Activated CD4-positive, CD25-positive, alpha-beta regulatory T cell treated with anti-CD3 and anti-CD28 coated beads, Interleukin-2, amount 50 U/mL, for 72 hours (primary cell): ENCODE measurements at places on chromosomes 6 and 20.

GRCh38 chr6:15257357-15258132, 11.7 kb downstream of the JARID2 start:
- DNase-seq: no peak

DNA sequence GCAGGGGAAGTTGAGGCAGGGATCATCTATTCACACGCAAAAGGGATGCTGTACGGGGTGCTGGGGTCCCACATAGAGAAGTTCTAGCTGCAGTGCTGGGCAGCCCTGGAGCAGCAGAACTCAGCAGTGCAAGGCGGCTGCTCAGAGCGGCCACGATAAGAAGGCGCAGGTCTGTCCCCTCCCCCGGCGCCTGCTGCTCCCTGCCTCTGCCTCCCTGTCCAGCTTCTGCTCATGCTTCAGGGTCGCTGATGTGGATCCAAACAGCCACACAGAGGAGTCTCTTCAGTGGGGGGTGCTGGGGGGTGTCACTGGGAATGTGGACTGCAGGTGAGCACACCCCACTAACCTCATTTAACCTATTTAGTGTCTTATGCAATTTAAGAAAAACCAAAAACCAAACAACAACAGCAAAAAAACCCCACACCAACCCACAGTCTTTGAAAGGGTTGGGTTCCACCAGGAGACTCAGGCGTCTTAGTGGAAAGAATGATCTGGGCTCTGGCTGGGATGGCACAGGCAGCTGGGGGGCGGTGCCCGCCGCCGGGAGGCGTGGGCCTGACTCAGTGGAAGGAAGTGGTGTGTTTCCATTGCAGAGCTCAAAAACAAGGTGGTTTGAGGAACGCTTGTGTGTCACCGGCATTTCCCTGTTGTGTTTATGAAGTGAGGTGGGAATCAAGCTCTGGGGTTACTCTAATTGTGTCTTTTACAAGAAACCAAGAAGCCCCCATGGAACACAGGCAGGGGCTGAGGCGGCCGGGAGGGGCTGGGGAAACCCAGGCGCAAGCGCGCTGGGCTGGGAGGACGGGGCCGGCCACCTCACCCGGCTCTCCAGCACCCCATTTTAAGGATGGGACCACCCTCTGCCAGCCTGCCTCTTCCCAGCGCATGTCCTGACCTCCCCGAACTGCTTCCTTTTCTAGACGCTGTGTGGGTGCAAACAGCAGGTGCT, 55.1 kb downstream of the IRF4 start:
- DNase-seq: peak; percentile 82

- no peak for DNase-seq
These were observed 39.6 kb upstream of the MDFI start for GRCh38 chr6:41598670-41599014.

- DNase-seq: no peak
These were observed 246.7 kb downstream of the DLL1 start for GRCh38 chr6:170043881-170044790.

DNA sequence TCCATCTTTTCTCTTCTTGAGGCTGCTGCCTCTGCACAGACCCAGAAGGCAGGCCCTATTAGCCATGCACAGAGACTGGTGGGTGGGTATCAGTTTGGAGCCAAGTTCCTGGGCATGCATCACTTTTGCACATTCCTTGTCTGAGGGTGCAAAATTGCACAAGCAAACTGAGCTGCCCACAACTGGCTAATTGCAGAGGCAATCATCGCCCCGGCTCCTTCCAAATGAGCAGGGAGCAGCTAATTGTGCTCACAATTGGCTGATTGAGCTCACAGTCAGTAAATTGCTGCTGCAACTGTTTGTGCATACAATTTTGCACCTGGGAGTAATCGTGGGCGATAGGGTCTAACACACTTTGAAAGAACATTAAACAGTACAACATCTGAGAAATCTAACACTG, 511.4 kb downstream of the DHX35 start:
- DNase-seq: no peak

- no peak for DNase-seq
These were observed 79.3 kb downstream of the TBC1D7 start for GRCh38 chr6:13248994-13249393.

DNA sequence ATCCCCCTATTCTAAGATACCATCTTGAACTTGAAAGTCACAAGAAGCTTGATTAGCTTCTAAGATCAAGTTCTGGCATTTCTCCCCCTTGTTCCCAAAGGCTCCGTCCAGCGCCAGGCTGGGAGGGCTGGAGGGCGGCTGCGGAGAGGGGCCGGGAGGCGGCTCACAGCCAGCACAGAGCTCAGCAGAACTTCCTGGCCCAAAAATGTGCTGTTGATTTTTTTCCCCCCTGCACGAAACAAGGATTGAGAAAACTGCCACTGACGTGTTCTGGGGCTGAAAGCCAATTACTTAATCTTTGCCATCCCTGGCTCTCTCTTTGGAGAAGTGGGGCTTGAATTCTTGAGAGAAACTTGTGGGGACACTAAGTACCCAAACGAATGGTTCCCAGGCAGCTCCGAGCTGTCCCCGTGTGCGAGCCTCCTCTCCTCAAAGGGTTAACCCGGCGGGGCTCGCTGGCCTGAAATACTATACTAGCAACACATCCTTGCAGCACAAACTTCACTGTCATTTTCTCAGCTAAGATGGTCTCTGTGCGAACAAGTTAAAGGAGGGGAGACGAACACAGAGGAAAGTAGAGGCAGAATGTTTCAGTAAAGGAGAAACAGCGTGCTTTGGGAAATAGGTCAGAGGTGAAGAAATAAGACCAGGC, 452 bp downstream of the TRAF3IP2 start:
- DNase-seq: peak; percentile 40

DNA sequence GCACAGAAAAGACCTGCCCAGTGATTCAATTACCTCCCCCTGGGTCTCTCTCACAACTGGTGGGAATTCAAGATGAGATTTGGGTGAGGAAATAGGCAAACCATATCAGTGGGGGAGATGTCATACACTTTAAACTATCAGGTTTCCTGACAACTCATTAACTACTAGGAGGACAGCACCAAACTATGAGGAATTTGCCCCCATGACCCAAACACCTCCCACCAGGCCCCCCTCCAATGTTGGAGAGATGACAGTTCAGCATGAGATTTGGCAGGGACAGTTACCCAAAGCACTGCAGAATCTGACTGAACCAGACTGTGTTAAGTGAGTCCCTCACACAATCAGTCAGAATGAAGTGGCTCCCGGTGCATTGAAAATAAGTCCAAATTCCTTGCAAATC, 148.0 kb downstream of the TTLL2 start:
- no peak for DNase-seq

- DNase-seq: no peak
These were observed 193.0 kb downstream of the ZFAND3 start for GRCh38 chr6:38012573-38012972.
